Tibial nerve (tissue), 4 donors: ENCODE measurements at places on chromosomes 7 and 10. TPM values are rescaled to one million over a fixed set of nuclear protein-coding genes. Genes with fewer than 3 reads are reported as not detected.
A peak's percentile ranks its signal among the peaks of the same experiment; 100 is the strongest.

DNA sequence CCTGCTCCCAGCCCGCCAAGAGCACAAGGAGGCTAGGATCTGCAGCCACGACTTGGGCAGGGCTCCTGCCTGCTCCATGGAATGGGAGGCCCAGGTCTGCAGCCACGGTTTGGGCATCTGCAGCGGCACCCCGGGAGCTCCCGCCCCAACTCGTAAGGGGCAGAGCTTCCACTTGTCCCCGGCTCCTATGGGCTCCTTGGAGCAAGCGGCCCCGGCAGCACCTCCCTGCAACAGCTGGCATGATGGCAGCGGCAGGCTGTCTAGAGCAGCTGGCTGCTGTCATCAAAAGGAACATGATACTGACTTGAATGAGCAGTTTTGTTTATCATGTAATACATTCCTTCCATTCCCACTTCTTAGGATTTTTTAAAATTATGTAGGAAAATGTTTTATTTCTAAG is 684.0 kb upstream of the FOXK1 start:
- no peak overlapping the region for H3K27ac ChIP-seq
- H3K4me1 ChIP-seq = no peaks in the 10 kb centered on the region
- H3K36me3 ChIP-seq = no peaks in the 10 kb centered on the region

- H3K4me1 ChIP-seq = no peaks in the 10 kb centered on the region
- H3K4me3 ChIP-seq = no peak overlapping the region
- H3K27ac ChIP-seq = no peak overlapping the region
- H3K36me3 ChIP-seq = no peaks in the 10 kb centered on the region
- no peak for DNase-seq
Observed at GRCh38 chr7:141544831-141545230, 6.4 kb upstream of the AGK start.

- DNase-seq = no peak
- peak overlapping the region; percentile 64 for H3K4me3 ChIP-seq
- no peaks in the 10 kb centered on the region for H3K4me1 ChIP-seq
- peak overlapping the region; percentile 87 for H3K27ac ChIP-seq
Observed at GRCh38 chr10:29734640-29734961, 99.8 kb upstream of the SVIL start.

- H3K4me3 ChIP-seq = no peak overlapping the region
- no peak overlapping the region for H3K27ac ChIP-seq
- H3K27me3 ChIP-seq = no peaks in the 10 kb centered on the region
- no peaks in the 10 kb centered on the region for H3K36me3 ChIP-seq
- H3K4me1 ChIP-seq = no peaks in the 10 kb centered on the region
Observed at GRCh38 chr7:24854866-24855265, 97.6 kb upstream of the GSDME start.

DNA sequence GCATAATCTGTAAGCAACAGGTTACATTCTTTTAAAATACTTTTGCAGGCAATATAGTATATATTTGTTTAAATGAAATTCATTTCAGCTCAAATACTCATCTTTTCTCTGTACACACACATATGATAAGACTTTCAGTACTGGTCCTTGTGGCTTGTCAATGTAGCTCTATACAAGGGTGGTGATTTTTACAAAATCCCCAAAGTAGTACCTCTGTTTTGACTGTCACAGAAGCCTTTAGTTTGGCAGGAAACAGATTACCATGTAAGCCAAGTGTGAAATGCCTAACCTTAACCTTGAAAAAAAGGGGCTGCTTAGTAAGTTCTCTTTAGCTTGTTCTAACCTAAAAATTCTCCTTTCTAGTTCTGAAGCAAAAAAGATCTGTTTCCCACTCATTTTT is 87.9 kb downstream of the KCND2 start:
- H3K36me3 ChIP-seq = no peaks in the 10 kb centered on the region
- no peak for DNase-seq
- H3K4me1 ChIP-seq = no peaks in the 10 kb centered on the region
- no peak overlapping the region for H3K27ac ChIP-seq
- H3K27me3 ChIP-seq = no peaks in the 10 kb centered on the region

DNA sequence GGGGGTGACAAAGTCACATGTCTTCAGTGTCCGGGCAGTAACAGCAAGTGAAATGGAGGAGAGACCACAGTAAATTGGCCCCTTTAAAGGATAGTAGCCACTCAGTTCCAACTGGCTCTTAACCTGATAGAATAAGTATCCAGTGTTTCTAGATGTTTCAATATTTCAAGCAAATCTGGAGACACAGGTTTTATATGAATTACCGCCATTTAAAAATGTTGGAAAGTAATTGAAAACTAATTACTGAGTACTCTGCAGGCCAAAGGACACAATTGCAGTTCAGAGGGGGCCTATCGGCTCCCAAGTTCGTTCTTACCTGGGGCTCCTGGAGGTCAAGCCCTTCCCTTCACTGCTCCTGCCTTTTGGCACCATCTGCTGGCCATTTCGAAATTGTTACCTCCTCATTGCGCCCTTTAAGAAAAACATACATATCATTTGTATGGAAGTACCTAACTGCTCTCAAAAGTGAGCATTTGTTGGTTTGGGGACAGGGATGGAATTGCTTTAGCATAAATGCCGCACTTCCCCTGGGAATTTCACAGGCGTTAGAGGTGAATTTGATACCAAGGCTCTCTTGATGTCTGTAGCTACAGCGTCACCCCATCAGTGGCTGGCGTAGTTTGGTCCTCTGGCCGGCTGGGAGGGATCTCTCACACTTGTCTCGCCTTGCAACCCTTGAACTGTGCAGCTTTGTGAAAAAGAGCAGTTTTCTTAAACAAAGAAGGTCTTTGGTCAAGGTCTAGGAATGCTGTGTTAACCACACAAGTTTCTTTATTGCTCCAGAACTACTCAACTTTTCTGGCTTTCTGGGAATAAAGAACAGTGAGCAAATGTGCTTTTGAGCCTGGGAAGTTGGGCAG is 220.0 kb downstream of the ARHGAP21 start:
- H3K36me3 ChIP-seq = no peaks in the 10 kb centered on the region
- H3K4me3 ChIP-seq = no peak overlapping the region
- H3K27me3 ChIP-seq = no peaks in the 10 kb centered on the region
- H3K27ac ChIP-seq = no peak overlapping the region
- no peaks in the 10 kb centered on the region for H3K4me1 ChIP-seq

GRCh38 chr7:132998763-132999162 is 83.1 kb downstream of the CHCHD3 start:
- H3K4me3 ChIP-seq = no peak overlapping the region
- DNase-seq = no peak
- no peak overlapping the region for H3K27ac ChIP-seq

DNA sequence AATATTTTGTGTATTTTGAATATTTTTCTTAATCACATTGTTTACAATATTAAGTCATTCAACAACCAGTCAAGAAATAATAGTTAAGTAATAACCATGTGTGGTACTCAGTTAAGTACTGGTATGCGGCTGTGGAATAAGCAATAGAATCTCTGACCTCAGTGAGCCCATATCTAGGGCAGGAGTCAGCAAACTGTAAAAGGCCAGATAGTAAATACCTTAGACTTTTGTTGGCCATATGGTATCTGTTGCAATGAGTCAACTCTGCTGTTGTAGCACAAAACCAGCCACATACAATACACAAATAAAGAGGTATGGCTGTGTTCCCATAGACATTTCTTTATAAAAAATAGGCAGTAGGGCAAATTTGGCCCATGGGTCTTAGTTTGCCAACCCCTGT is 311.6 kb upstream of the SEMA3A start:
- H3K36me3 ChIP-seq = no peaks in the 10 kb centered on the region
- H3K27me3 ChIP-seq = no peaks in the 10 kb centered on the region
- H3K4me3 ChIP-seq = no peak overlapping the region
- peaks cover 21% of the 10 kb centered on the region for H3K4me1 ChIP-seq
- H3K27ac ChIP-seq = no peak overlapping the region
- DNase-seq = no peak

- H3K4me1 ChIP-seq = no peaks in the 10 kb centered on the region
- H3K27ac ChIP-seq = no peak overlapping the region
- no peaks in the 10 kb centered on the region for H3K36me3 ChIP-seq
Observed at GRCh38 chr10:128721963-128722445, 595.8 kb upstream of the MKI67 start.

DNA sequence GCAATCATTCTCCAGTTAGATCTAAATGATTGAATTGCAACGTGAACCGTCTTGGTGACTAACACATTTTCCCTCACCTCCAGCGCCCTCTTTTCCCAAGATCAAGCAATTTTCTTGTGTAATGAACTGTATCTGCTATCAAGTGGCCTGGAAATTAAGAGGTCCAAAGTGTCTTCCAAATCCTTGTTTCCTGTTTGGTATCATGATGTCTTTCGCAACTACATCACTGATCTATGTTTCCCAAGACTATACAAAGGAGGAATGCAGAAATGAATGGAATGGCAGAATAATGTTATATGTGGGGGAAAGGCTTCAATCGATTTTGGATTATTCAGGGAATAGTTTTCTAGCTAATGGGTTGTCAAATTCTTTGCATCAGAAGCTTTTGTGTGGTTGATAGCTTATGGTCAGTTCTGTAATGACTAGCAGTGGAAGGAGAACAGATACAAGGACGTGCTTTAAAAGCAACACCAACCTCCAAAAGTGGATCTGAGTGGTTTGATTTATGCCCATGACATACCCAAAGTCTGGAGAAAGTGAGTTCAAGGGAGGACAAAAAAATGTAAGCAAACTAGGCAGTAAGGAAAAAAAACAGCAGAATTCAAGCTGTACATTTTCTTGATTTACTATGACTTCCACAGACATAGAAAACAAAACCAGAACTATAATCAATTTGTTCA is 14.6 kb upstream of the ZEB1 start:
- H3K27me3 ChIP-seq = no peaks in the 10 kb centered on the region
- no peak for DNase-seq
- no peaks in the 10 kb centered on the region for H3K36me3 ChIP-seq
- no peak overlapping the region for H3K4me3 ChIP-seq
- no peak overlapping the region for H3K27ac ChIP-seq
- no peaks in the 10 kb centered on the region for H3K4me1 ChIP-seq

DNA sequence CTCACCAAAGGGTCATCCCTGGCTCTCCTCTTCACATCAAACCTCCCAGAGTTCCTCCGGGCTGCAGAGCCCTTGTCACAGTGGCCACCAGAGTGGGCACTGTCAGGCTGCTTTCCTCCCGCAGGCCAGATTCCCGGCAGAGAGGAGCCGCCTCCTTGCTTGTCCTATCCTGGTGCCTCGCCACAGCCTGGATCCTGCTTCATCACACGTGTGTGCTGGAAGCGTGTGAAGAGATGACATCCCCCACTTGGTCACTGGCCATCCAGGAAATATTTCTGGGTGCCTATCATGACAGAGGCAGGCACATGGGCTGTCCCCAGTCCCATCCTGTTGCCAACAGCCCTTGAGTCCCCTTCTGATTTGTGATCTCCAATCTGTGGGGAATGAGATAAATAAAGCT is 15.0 kb downstream of the INSIG1 start:
- no peaks in the 10 kb centered on the region for H3K4me1 ChIP-seq
- no peak for DNase-seq
- H3K36me3 ChIP-seq = peaks cover 9% of the 10 kb centered on the region
- no peak overlapping the region for H3K4me3 ChIP-seq
- no peaks in the 10 kb centered on the region for H3K27me3 ChIP-seq

The NPC1L1 gene
- total RNA-seq = 0.30 TPM

The ADRA2A gene
- total RNA-seq = 21.8 TPM

The XRCC2 gene
- total RNA-seq = 0.60 TPM
